ENCODE measurements at places on chromosomes 2 and 18.

DNA sequence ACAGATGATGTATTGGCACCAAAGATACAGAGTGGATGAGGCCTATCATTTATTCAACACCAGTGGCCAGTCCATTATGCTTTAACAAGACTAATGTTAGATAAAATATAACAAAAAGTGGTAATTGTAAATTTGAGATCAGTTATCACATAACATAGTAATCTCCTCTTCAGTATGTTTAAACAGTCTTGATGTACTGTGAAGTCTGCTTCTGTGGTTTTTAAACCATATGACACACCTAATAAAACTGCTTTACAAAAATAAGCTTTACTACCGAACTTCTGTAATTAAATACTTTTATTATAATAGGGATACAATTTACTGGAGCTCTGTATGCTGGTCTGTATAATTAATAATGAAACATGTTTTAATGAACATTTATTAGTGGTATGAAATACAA lies 2156.1 kb upstream of the CELF4 start:
- no peak for DNase-seq

- DNase-seq = no peak
Measured at GRCh38 chr2:101677658-101678057, 19.8 kb upstream of the MAP4K4 start.

- DNase-seq = no peak
Measured at GRCh38 chr18:8787371-8787670, 82.0 kb downstream of the MTCL1 start.

DNA sequence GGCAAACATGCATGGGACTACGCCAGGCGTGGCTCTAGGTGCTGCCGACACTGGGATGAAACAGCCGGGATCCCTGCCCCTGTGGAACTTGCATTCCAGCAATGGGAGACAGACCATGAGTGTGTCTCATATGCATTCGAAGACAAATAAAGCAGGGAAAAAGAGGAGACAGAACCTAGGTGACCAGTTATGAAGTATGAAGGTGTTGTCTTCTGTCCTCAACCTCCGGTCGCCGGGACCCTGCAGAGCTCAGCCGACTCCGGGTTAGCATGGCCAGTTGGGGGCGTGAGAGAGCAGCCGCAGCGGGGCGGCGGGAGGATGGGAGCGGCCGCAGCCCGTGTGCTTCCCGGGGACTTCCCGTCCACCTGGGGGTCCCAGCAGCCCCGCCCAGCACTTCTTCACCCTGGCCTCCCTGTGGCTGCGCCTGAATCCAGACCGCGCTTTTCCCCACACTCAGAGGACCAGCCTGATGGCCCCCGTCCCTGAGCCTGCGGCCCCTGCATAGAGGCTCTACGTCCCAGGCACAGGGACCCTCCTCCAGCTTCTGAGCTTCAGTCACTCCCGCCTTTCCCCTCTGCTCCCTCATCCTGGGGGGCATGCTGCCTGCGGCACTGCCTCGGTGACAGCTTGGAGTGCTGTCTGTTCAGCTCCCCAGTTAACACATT lies 11.4 kb downstream of the ID2 start:
- no peak for DNase-seq

DNA sequence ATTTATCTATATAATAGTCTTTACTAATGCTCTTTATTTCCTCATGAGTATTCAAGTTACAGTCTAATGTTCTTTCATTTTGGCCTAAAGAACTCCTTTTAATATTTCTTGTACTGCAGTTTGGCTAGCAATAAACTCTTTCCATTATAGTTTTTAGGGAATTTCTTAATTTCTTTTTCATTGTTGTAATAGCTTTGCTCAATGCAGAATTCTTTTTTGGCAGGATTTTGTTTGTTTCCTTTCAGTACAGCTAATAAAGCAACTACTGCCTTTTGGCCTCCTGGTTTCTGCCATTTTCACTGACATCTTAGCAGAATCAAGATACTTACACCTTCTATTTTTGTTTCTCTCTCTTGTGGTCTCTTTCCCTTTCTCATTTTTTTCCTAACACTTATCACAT lies 390.4 kb upstream of the RGPD4 start:
- DNase-seq = no peak

- DNase-seq = no peak
Measured at GRCh38 chr18:77012806-77013541, 119.6 kb downstream of the MBP start.

DNA sequence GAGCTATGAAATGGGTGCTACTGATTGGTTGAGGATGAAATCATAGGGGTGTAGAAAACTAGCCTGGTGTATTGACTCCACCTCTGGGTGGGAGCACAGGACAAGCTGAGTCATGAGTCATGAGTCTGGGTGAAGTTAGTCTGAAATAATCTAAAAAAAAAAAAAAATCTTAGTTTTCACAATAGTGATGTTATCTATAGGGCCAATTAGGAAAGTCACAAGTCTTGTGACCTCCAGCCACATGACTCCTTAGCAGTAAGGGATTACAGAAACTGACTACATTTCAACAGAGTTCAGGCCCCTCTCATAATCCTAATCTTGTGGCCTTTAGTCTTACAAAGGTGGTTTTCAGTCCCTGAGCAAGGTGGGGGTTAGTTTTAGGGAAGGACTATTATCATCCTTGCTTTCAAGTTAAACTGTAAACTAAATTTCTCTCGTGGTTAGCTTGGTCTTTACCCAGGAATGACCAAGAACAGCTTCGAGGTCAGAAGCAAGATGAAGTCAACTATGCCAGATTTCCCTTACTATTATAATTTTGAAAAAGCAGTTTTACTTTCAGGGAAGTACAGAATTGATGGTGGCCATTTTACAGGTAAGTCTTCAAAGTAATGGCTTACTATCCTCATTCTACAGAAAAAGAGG lies 338.0 kb upstream of the GYPC start:
- no peak for DNase-seq

DNA sequence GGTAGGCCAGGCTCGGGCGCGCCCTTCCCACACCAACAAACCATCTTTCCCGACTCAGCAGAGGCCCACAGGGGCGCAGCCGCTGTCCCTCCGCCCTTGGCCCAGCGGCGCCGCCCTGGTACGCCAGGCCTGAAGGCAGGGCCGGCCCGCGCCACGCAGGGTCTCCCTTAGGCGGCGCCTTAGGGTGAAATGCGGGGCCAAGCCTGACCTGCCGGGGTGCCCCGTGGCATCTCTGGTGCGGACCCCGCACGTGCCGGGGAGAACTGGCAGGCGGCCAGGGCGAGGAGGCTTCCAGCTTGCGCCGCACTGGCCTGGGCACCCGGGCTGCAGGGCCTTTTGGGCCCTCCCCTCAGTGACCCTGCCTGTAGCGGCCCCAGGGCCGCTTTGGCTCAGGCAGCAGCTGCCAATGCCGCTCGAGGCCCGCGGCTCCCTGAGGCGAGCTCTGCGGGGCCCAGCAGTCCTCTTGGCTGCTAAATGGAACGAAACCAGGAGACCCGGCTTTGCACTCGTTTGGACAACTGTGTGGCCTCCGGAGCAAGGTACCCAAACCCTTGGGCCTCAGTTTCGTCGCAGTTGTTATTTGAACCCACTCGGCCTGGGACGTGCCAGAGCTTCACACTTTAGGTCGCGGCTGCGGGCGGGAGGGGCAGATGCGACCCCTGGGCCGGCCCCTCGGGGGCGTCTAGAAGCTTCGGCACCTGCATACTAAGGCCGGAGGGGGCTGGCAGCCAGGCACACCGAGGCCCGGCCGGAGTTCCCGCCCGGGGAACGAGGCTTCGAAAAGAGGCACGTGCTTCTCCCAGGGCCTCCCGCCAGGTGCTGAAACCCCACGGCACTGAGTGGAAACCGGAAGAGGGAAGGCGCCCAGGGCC lies 8.5 kb downstream of the OTX1 start:
- DNase-seq = no peak

GRCh38 chr2:43121580-43122314 lies 104.7 kb downstream of the ZFP36L2 start:
- no peak for DNase-seq

DNA sequence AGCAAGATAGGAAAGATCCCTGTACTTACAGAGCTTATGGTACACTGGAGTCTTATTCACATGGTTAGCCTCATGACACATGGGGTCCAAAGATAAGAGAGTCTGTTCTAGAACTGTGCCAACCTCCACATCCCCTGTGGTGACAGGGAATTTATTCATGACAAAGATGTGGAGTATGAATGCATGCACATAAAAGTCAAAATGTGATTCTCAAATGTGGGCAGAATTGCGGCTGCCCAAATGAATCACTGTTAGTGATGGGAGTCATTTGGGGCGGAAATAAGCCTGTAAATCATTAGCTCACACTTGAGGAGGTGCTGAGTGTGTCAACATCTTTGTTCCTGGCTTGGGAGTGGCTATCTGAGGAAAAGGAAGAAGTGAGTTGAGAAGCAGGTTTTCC lies 560.6 kb downstream of the SLC4A3 start:
- no peak for DNase-seq

GRCh38 chr2:229980431-229981184 lies 58.3 kb downstream of the FBXO36 start:
- no peak for DNase-seq

DNA sequence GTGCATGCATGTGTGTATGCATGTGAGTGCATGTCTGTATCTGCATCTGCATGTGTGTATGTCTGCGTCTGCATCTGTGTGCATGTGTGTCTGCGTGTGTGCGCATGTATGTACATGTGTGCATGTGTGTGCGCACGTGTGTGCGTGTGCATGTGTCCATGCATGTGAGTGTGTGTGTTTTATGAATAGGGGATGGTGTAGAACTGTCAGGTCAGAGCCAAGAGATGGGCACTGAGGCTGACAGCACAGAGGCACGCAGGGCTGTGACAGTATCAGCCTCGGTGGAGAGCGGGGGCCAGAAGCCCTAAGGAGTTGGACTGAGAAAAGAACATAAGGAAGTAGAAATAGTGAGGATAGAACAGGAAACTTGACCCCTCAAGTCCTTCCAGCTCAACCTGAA lies 494.0 kb upstream of the MYT1L start:
- DNase-seq = no peak

DNA sequence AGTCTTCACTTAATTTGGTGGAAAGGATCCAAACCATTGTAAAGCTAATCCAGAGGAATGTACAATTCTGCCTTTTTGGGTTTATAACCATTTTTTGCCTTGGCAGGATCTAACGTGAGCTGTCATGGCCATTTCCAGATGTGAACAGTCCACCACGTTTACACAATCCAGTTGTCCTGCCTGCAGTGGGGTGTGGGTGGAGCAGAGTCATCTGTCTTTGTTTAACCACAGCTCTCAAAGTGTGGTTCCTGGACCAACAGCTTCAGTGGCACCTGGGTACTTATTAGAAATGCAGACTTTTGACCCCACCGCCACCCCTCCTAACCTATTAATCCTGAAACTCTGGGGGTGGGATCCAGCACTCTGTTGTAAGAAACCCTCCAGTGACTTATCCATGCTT lies 35.9 kb downstream of the FHOD3 start:
- DNase-seq = no peak

DNA sequence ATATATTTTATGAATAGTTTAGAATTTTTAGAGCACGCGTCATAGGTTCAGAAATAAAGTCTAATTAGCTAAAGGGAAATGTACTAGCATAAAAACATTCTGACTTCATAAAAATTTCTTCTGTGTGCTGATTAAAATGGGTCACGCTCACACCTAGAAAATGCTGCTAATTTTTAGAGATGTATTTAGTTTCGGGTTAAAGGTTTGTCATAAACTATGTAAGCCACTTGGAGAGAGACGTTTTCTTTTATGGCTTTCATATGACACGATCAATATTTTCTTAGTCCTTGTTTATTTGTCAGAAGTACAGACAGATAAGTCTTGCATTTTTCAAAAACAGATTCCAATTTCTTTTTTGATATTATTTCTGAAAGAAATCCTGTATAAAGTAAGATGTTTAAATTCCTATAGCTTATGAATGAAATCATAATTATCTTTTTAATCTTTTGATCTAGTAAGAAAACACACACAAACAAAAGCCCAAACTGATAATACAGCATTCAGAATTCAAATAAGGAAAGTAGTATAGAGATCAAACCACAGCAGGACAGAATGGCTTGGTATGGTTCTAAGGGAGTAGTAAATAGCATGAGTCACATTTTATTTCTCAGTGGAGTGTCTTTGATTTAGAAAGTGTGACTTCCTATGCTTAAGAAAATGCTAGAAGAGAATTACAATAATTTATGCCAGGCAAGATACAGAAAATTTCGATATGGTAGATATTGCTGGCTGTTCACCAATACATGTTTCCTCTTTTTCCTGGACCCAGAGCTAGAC lies 236.6 kb downstream of the GPD2 start:
- no peak for DNase-seq

DNA sequence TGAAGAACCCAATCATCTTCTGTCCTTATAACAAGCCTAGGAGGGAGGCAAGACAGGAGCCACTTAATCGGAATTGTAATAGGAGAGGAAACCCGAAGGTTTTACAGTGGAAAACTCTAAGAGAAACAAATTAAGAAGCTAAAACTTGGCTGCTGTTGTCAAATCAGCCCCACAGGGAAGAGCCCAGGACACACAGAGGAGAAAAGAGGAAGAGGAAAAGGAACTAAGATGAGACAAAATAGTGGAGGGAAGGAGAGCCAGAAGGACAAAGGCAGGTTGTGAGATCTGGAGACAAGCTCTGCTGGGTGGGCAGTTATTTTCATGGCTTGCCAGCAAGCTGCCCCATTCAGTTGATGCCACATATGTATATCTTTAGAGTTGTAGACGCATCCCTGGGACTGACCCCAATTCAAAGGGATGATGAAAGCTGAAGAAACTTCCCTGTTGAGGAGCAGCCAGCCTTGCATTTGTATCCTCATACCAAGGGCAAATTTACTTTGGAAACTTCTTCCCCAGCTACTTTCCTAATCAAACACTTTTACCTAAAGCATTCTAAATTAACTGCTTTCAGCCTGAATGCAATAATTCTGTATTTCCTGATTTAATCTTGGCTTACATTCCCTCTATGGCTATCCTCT lies 499.8 kb upstream of the MEIS1 start:
- DNase-seq = no peak

- no peak for DNase-seq
Measured at GRCh38 chr2:108855194-108855593, 68.6 kb downstream of the CCDC138 start.

DNA sequence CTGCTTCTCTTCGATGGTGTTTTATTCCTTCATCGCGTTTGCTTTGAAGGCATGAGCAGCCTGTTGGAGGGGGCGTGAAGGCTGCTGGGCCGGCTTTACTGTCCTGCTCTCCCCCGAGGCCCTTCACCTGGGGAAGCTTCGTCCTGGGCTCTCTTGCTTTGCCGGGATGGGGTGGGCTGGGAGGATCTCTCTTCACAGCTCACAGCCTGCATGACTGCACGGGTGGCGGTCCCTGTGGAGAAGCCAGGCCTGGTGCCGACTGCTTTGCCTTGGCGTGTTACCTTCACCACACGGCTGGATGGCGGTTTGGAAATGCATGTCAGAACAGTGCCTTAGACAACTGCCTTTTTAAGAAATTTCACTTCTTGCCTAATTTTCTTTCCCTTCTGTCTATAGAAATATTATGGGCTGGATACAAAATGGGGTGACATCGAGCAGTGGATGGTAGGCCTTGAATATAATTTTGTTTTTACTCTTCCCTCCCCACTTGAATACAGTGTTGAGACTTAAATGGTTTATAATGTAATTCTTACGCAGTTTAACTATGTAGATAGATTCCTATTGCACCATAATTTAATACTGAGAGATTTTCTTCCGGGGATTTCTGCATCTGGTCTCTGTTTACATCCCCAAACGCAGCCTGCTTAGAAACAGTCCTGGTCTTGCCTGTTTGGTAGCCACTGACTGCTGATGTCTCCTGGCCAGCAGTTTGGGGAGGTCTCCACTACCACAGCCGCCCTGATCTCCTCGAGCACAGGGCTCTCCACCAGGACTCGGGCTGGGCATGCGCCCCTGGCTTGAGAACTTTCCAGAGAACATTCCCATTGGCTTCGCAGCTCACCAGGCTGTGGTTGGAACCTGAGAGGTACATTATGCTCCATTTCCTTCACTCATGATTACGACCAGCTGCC lies 81.0 kb upstream of the RBM44 start:
- no peak for DNase-seq

All from activated T-helper 1 cell treated with Interleukin-2 at 50 U/mL for 16 hours (primary cell).